DMS53 (cell line): ENCODE measurements at places on chromosomes 1 and 21.

DNA sequence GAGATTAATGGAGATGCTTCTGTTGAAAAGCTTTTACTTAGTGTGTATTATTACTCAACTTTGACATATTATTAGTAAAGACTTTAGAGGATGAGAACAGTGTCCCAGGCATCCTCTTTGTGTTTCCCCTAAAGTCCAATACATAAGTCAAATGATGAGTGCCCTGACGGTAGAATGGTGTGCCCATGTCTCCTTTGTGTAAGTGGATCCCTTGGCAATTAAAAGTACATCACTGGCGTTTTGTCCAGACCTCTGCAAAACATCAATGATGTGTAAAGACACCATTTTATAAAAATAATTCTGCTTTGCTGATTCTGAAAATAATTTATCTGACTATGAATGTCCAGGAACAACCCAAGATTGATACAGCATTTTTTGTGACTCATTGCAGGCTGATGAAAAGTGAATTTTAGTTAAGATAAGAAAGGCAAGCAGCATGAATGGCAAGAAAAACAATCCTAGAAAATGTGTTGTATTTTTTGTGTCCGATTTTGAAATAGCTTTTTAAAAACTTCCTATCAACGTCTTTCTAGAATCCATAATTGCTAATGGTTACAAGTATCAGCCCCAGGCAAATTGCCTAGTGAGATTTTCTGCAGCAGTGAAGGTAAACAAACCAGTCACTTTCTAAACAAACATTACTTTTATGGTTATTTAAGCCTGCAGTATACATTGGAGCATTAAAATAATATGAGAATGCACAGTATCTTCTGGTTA, 251.5 kb downstream of the PTPRC start:
- DNase-seq = peak; percentile 79

DNA sequence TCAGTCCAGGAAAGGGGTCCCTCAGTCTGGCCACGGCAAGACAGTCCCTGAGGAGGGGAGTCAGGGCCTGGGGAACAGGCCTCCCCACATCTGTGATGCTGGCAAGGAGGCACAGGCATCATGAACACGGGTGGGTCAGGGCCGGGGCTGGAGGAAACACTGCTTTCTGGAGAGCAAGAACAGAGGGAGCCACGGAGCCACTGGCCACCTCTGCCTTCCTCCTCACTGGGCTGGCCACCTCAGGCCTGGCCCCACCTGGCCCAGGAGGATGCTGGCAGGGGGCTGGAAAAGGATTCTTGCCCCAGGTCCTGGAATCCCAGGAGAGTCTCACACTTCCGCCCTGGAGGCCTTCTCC, 15.7 kb downstream of the BLACAT1 start:
- no peak for DNase-seq

DNA sequence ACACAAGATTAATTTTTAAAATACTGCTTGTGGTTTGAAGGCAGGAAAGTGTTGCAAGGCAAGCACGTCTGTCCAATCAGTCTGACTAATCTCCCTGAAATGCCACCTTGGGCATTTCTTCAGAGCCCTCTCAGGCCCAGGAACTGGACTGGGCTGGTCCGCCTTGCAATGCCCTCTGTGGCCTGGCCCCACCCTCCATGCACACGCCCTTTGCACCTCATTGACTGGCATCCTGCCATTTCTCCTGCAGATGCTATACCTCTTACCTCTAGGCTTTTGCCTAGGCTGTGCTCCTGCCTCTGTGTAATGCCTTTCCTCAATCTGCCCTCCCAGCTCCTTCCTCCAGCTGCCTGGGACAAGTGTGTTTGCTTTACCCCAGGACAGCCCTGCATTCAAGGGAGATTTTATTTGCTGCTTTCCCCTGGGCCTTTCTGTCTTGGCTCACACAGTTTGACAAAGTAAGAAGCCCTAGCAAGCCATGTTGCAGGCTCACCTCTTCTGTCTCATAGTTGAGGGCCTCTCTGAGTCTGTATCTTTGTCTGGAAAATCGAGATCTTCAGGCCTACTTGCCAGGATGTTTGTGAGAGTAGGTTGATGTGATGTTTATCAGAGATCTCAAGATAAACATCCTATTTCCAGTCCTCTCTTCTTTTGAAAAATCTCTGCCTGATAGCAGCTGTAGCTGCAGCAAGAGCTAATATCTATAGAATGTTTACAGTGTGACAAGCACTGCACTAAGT, 149.2 kb upstream of the JUN start:
- DNase-seq = peak; percentile 99

DNA sequence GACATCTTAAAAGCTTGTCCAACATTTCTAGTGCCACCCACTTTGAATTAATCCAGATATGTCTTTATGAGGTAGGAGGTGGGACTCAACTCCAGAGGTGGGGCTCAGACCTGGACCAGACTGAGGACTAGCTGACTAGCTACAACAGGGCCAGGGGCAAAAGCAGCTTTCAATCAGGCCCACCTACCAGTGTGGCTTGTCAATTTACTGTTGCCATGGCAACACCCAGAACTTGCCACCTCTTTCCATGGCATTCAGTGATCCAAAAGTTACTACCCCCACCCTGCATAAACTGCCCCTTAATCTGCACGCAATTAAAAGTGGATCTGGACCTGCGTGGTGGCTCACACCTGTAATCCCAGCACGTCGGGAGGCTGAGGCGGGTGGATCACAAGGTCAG, 113.2 kb upstream of the KAZN start:
- DNase-seq = no peak

DNA sequence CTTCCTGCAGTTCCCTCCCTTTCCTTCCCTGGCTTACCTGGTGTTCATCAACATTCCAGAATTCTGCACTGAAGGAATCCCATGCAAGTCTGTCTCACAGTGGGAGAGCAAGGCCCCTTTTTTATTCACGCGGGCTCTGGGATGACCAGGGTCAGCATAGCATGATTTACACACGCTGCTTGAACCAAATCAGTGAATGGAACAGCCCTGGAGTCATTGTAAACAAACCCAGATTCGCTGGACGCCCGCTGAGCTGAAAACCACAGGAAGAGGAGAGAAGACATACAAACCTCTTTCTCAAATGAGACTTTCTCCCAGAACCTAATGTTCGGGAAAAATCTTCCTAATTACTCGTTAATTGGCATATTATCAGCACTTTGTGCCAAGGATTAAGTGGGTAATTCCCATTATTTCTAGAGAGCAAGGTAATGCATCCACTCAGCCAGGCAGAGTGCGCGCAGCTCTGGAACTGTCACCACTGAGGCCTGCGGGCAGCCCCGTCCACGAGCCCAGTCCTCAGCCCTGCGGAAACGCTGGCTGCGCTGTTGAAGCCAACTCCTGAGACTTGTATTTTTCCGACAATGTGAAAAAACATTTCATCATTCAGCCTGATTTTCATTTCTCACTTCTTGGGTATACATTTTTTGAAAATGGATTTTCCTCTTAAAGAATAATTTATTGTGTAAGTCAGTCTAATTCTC, 140.0 kb downstream of the ETS2 start:
- DNase-seq = no peak

GRCh38 chr1:53305650-53306049, 22.2 kb downstream of the LRP8 start:
- DNase-seq = no peak

- no peak for DNase-seq
Observed at GRCh38 chr1:216690603-216691002, 32.6 kb downstream of the ESRRG start.

GRCh38 chr1:246617768-246618167, 51.5 kb downstream of the CNST start:
- no peak for DNase-seq

DNA sequence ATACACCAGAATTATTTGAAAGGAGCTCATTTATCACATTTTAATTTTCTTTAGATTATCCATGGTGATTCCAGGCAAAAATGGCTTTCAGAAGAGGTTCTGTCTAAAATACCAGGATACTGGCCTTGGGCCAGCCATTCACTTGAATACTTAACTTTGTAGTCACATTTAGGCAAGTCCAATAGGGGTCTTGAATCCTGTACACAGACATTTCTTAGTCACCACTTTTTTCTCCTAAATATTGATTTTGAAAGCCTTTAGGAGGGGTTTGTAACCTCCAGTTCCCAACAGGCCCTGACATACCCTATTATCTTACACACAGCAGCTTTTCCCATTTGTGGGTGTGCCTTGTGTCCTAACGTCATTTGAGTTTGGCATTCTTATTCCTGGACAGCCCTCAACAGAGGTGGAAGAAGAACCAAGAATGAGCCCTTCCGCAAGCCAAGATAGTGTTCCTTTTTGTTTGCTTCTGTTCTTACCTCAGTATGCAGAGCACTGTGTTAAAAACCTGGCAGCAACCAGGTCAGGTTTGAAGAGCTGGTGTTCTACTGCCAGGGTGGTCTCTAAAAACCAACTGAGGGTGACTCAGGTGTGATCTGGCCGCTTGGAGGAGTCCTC, 19.5 kb downstream of the MAP3K7CL start:
- DNase-seq = no peak

- DNase-seq = no peak
Observed at GRCh38 chr1:54311506-54311905, 94.7 kb downstream of the SSBP3 start.

DNA sequence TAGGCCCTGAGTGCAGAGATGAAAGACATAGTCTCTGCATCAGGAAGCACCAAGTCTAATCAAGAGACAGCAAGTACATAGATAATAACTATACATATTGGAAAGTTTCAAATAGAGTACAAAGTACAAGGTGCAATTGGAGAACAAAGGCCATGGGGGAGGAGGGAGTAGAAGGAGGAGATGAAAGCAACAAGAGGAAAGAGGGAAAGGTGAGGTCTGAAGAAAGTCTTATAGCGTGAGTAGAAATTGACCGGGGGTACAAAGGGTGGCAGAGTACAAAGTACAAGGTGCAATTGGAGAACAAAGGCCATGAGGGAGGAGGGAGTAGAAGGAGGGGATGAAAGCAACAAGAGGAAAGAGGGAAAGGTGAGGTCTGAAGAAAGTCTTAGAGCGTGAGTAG, 244.2 kb upstream of the JUN start:
- no peak for DNase-seq

- DNase-seq = peak; percentile 16
Observed at GRCh38 chr1:186188004-186188539, 187.0 kb downstream of the TPR start.

DNA sequence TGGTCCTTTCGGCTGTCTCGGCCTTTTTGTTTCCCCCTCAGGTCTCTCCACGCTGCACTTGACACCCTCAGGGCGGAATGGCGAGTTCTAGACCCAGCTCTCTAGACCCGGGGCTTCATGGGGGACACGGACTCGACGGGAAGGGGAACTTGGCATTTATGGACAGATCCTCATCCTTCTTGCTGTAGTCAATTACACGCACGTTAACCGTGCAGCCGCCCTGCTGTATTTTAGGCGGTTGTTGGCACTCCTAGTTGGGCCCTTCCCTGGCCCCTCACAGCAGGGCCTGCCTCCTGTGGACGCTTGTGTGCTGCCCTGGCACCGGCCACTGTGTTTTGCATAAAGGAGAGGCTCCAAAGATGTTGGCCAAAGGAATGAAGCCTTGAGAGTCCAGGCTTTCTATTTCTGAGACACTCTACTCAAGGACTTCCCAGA, 558 bp upstream of the BTG3 start:
- DNase-seq = peak; percentile 55

- DNase-seq = no peak
Observed at GRCh38 chr1:25700626-25701025, 84.0 kb downstream of the MAN1C1 start.

DNA sequence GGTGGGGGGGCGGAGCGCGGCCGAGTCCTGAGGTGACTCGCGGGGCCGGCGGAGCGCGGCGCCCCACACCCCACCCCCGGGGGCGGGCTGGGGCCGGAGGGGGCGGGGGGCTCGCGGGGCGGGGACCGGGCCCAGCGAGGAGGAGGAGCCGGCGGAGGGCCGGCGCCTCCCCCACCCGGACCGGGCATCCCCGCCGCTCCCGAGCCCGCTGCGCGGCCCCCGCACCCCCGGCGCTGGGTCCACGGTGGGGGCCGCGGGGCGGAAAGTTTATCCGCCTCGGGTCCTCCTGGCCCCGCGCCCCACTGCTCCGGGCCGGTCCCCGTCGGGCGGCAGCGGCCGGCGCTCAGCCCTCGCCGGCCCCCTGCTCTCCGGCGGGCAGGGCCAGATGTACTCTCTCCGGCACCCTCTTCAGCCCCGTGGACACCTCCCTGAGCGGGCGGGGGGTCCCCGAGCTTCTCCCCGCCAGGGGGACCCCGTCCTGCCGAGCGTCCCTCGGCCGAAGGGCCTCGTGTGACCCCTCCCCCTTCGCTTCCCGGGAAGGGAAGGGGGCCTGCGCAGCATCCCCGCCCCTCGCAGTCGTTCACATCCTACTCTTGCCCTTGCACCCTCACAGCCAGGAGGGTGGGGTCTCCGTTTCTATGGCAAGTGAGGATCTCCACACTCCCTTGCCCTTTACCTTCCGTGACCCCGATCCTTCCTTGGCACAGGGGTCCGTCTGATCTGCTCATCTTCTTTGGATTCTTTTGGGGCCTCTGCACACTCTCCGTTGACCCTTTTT, 663 bp downstream of the CAMTA1 start:
- peak; percentile 68 for DNase-seq

GRCh38 chr1:180503280-180503862, 994 bp upstream of the ACBD6 start:
- peak; percentile 71 for DNase-seq

- DNase-seq = no peak
Observed at GRCh38 chr1:165383067-165383466, 26.6 kb upstream of the LMX1A start.

- DNase-seq = no peak
Observed at GRCh38 chr1:112982853-112983536, 27.0 kb upstream of the SLC16A1 start.

DNA sequence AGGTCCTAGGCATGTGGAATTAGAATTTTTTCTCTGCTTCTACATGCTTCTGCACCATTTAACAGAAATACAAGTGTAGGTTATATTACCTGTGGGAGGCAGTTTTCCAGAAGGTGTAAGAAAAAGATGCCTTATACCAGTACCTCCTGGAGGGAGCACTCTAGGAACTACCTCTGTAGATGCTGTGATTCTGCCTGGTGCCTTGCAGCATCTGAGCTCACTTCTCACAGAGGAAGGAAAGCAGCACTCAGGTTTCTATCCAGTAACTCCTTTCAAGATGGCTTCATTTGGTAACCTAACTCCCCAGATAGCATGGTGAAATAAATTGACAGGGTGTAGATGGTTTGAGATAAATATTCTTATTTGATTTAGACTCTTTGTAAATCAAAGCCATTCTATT, 50.3 kb downstream of the GIPC2 start:
- no peak for DNase-seq

- DNase-seq = no peak
Observed at GRCh38 chr1:222047366-222047765, 305.5 kb upstream of the DUSP10 start.

GRCh38 chr1:84675106-84675505, 15.2 kb downstream of the SSX2IP start:
- DNase-seq = no peak

GRCh38 chr1:22846458-22846857, 126.2 kb downstream of the LACTBL1 start:
- no peak for DNase-seq

GRCh38 chr1:94115254-94115899, 5.6 kb downstream of the ABCA4 start:
- DNase-seq = no peak

- DNase-seq = peak; percentile 96
Observed at GRCh38 chr1:46133181-46133658, 791 bp upstream of the PIK3R3 start.

GRCh38 chr1:51264451-51264850, 28.4 kb downstream of the RNF11 start:
- no peak for DNase-seq
